Lung (tissue), 17 donors: ENCODE measurements at places on chromosomes 1 and 21. TPM values are rescaled to one million over a fixed set of nuclear protein-coding genes. Genes with fewer than 3 reads are reported as not detected.

Gene SPAG17
- 4.9 TPM for polyA plus RNA-seq

Gene PGLYRP4
- 0.18 TPM for polyA plus RNA-seq

Gene OLFML2B
- 3.0 TPM for polyA plus RNA-seq

Gene TNFRSF14
- 191 TPM for polyA plus RNA-seq

Gene SNRPE
- 98.2 TPM for polyA plus RNA-seq

Gene WDTC1
- 22.2 TPM for polyA plus RNA-seq

Gene ZFP69
- polyA plus RNA-seq = 4.2 TPM

Gene CNR2
- 0.11 TPM for polyA plus RNA-seq

Gene C1orf167
- 11.3 TPM for polyA plus RNA-seq

Gene PCP4L1
- polyA plus RNA-seq = 9.3 TPM

Gene CTPS1
- polyA plus RNA-seq = 10.6 TPM

Gene SERPINC1
- 0.08 TPM for polyA plus RNA-seq

DNA sequence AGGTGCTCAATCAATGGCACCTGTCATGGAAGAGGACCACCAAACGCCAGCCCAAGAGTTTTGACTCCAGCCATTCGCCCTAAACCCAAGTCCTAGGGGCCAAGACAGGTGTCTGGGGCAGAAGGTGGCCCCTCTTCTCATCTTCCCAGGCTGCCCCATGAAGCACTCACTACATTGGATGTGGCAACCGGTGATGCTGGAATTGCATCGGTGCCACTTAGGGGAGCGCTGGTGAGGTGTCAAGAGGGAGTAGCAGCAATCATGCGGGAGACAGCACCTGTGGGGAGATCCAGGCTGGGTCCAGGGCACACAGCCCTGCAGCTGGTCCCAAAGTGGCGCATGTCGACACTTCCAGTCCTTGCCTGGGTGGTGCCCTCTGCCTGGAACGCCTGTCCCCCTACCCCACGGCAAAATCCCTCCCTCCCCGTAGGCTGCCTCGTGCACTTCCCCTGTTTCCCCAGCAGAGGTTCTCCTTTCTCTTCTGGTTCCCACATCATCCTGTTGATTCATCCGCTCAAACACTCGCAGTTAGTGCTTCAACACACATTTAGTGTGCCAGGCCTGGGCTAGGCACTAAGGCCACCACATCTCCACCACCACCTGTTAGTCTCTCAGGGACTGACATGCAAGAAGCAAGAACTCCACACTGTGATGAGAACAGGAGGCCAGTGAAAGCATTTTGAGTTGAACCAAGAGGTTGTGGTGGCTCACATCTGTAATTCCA, 18.5 kb downstream of the PLA2G2D start:
- peak; percentile 64 for DNase-seq

DNA sequence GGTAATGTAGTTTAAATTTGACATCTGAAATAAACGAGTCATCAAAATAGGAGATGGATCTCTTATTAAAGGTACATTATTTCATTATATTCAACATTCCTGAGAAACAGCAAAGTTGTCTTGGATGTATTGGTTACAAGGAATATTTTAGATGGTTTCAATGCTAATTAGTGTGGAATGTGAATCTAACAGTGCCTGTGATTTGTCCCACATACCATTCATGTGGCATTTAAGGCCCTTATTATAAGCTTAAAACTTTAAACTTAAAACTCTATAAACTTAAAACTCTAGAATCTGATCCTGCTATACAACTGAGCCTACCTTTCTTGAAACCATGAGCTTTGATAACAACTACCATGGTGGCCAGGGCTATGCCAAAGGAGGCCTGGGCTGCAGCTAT, at the start of gene KRTAP22-1:
TSS of gene KRTAP22-1 (plus strand) at position 301 of the 400 bp plus-strand sequence.
- DNase-seq = no peak

- no peak for DNase-seq
Observed at GRCh38 chr1:230701434-230701833, 12.5 kb downstream of the AGT start.

DNA sequence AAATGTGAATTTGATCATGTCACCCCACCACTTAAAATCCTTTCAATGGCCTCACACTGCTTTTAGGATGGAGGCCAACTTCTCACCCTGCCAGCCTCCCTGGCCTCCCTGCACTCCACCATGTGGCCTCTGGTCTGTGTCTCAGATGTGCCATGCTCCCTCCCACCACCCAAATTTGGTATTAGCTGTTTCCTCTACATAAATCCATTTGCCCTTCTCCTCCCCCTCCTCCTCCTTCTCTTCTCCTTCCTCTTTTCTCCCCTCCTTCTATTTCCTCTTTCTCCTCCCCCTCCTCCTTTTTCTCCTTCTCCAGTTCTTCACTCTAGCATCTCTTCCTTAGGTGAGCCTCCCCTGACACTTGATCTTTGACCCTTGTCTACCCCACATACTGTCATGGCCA, 16.7 kb upstream of the GUCA2B start:
- DNase-seq = no peak

DNA sequence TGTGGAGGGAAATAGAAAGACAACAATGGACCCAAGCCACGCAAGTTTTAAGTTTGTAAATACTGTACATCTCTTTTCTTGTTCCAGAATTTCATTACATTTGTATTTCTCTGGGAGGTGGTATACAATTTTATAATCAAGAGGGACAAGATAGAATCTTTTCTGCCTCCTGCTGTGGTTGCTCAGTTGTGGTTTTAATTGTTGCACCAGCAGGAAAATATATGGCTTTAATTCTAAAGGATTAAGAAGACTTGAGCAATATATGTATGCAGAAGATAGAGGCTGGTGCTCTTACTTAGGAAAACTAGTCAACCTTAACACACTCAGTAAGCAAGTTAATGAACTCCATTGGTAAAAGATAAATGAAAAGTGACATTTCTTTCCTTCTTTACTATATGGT, 19.8 kb upstream of the ASB17 start:
- no peak for DNase-seq

DNA sequence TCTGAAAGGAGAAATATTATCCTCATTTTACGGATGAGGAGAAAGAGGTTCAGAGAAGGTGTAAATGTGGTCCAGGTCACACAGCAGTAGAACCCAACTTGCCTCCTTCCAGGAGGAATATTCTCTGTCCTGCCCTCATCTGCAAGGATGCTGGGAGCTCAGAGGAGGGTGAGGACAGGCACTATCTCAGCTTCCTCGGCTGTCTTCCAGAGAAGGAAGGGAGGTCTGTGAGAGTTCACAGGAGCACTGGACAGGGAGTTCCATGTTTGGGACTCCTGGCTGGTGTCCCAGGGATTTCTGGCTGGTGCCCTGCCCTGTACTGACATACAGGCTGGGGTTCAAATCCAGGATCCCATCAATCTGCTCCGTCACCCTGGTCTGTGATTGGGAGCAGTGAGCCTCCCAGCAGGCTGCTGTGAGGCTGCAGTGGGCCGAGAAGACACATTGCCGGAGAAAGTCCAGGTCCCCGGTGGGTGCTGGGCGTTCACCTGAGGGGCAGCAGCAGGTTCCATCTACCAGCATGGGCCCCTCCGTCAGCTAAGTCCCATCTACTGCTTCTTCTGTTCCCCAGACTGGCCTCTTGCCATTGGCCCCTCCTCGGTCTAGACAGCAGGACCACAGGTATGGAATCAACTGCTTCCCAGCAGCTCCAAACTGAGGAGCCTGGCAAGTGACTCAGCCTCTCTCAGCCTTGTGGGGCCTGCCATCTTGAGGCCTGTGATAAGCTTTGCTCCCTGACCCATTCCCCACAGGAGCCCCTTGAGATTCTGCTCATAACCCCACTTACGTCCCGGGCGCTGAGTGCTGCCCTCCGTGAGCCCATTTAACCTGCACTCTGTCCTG, 8.5 kb upstream of the BSND start:
- no peak for DNase-seq

DNA sequence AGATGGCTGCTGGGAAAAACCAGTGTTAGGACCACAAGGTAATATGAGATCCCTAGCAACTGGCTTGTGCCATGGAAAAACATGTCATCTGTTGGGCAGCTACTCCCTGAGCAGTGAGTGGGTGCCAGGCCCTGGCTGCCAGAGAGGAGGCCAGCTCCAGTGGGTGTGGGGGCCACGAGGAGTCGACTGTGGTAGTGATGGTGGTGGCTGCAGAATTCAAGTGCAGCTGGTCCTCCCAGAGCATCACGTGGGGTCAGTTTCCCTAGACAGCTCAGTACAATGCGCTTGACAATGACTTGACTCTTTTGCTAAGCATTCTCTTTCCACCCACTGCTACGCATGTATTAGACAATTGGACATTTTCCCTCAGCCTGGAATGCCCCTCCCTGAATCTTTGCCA, 14.5 kb upstream of the CDC42 start:
- DNase-seq = no peak

DNA sequence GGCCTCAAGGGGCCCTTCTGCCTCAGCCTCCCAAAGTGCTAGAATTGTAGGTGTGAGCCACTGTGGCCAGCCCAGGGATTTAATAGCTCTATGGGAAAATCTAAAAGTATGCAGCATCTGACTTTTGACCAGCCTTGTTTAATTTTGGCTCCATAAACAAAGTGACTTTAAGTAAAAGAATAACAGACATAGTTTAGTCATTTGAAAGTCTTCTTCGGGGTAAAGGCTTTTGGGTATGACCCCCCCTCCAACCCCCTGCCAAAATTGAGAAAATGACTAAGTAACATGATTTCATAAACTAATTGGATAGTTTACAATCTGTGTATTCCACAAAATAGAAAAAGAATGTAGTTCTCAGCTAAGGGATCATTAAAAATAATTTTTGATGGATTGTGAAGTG, 17.0 kb downstream of the GPBP1L1 start:
- DNase-seq = no peak

DNA sequence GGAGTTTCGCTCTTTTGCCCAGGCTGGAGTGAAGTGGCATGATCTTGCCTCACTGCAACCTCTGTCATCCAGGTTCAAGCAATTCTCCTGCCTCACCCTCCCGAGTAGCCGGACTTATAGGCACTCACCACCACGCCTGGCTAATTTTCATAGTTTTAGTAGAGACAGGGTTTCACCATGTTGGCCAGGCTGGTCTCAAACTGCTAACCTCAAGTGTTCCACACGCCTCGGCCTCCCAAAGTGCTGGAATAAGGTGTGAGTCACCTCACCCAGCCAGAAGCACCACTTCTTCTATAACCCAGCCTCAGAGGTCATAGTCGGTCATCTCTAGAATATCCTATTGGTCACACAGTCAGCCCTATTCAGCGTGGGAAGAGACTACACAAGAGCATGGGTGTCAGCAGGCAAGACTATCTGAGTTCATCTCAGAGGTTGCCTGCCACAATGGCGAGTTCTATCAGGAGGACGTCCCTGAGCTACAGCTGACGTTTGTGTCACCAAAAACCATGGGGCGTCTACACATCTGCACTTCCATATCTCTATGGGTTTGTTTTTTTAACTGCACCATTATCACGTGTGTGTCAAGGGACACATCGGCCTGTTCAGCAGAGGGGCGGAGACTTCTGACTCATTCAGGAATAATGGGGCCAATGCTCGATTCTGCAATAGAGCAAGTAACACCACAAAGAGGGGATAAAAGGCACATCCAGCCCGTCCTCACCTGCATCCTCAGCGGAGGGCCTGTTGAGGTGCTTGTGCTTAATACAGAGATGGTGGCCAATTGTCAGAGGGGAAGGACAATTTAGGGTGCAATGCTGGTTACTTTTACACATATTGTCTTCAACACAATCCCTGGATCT, 256.3 kb upstream of the IRF2BP2 start:
- DNase-seq = no peak

GRCh38 chr21:40517646-40518045, 329.3 kb downstream of the DSCAM start:
- no peak for DNase-seq

- DNase-seq = no peak
Observed at GRCh38 chr1:3024019-3024418, 2.8 kb downstream of the ACTRT2 start.

DNA sequence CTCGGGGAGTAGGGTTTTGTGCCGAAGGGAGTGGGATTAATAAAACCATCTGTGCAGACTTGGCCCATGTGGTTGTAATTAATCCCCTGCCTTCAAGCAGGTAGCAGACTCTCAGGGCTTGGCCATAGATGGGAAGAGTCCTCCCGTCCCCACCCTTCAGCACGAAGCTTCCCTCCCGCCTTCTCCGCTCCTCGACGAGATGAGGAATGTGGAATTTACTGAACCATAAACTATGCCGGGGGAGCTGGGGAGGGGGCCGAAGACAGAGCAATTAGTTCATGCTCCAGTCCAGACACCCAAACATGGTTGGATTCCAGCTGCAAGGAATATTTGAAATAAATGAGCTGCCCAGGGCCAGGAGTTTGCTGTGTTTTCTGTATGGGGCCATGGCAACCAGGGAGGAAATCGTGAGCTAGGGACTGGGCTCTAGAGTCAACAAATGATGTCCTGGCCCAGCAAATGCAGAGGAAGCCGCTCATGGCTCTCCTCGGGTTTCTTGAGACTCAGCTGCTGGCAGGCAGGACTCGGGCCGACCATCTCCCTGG, 78.8 kb downstream of the SPSB1 start:
- peak; percentile 93 for DNase-seq

- DNase-seq = no peak
Observed at GRCh38 chr1:23741609-23742008, 1.7 kb upstream of the ELOA start.

DNA sequence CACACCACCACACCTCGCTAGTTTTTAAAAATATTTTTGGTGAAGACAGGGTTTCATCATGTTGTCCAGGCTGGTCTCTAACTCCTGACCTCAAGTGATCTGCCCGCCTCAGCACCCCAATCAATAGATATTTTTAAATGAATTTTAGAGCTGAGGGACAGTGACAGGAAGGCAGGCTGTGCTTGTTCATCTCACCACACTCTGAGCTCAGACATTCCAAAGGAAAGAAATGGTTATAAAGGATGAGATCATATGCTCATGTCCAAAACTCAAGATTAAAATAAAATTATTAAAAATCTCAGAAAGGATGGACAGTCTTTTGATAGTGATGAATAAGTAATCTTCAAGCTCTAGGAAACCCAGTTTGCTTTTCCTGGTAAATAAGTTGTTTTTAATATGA, 40.9 kb downstream of the L1TD1 start:
- no peak for DNase-seq

- DNase-seq = no peak
Observed at GRCh38 chr1:109272831-109273547, 10.0 kb downstream of the PSRC1 start.

GRCh38 chr1:166350490-166350889, 183.7 kb upstream of the FAM78B start:
- DNase-seq = no peak

GRCh38 chr1:76219366-76219818, 144.8 kb downstream of the ST6GALNAC3 start:
- DNase-seq = no peak

DNA sequence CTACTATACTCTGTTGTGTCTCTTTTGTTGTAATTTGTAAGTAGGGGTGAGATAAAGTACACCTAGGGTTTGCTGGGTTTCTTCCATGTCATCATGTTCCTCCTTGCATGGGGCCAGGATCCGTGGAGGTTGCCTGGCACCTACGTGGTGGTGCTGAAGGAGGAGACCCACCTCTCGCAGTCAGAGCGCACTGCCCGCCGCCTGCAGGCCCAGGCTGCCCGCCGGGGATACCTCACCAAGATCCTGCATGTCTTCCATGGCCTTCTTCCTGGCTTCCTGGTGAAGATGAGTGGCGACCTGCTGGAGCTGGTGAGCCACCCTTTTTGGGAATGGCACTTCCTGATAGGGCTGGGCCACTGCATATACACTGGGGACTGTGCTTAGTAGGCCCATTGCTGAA, 4.4 kb downstream of the PCSK9 start:
- DNase-seq = no peak

- DNase-seq = peak; percentile 23
Observed at GRCh38 chr1:8283058-8283884, 34.6 kb upstream of the SLC45A1 start.
